Hindlimb muscle (tissue), 1 donor: ENCODE measurements at places on chromosomes 2 and 18. TPM values are rescaled to one million over a fixed set of nuclear protein-coding genes. Genes with fewer than 3 reads are reported as not detected.
A peak's percentile ranks its signal among the peaks of the same experiment; 100 is the strongest.

DNA sequence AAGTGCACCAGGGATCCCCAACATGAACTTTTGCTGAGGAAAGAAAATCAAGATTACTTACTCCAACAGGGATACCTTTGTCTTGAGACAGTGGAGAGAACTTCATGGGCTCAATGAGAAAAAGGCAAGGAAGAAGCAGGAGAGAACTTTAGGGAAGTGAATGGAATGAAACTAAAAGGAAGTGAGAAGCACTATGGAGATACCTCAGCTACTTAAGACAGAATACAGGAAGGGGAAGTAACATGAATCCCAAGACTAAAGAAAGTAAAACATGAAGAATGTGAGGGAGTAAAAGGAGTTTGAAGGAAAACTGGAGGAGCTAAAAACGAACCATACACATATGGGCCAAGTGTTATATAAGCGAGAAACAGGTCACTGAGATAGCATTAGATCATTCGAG is 32.4 kb upstream of the ACTR3 start:
- no peak for DNase-seq

The ASTL gene
- polyA plus RNA-seq: not detected

The LYG2 gene
- polyA plus RNA-seq: 0.25 TPM

DNA sequence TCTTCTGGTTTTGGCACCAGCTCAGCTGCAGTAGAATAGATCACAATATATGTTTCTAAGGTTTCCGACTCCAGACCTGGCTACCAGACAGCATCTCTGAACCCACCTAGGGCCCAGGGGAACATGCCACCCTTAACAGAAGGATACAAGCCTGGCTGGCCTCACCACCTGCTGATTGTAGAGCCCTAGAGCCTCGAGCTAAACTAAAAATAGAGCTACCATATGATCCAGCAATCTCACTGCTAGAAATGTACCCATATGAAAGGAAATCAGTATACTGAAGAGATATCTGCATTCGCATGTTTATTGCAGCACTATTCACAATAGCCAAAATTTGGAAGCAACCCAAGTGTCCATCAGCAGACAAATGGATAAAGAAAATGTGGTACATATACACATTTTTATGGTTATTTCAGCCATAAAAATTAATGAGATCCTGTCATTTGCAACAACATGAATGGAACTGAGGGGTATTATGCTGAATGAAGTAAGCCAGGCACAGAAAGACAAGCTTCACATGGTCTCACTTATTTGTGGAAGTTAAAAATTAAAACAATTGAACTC is 242.4 kb upstream of the SLC39A10 start:
- no peak for DNase-seq

- DNase-seq: no peak
Observed at GRCh38 chr2:190529486-190530247, 4.9 kb downstream of the NEMP2 start.

The TMEM185B gene
- 16.7 TPM for polyA plus RNA-seq

The RAPH1 gene
- 40.2 TPM for polyA plus RNA-seq

- no peak for DNase-seq
Observed at GRCh38 chr2:204260901-204261300, 284.4 kb upstream of the PARD3B start.

- DNase-seq: peak; percentile 10
Observed at GRCh38 chr2:77873506-77873905, 351.3 kb upstream of the LRRTM4 start.

The SERPINB4 gene
- 0.35 TPM for polyA plus RNA-seq

The UGP2 gene
- 293 TPM for polyA plus RNA-seq

GRCh38 chr2:29847886-29848285 is 73.5 kb downstream of the ALK start:
- DNase-seq: peak; percentile 7

GRCh38 chr2:233934524-233934923 is 17.4 kb downstream of the TRPM8 start:
- DNase-seq: no peak

The GAL3ST2 gene
- polyA plus RNA-seq: not detected

GRCh38 chr2:9973690-9974089 is 22.2 kb downstream of the GRHL1 start:
- DNase-seq: no peak

The DLX1 gene
- polyA plus RNA-seq: not detected

DNA sequence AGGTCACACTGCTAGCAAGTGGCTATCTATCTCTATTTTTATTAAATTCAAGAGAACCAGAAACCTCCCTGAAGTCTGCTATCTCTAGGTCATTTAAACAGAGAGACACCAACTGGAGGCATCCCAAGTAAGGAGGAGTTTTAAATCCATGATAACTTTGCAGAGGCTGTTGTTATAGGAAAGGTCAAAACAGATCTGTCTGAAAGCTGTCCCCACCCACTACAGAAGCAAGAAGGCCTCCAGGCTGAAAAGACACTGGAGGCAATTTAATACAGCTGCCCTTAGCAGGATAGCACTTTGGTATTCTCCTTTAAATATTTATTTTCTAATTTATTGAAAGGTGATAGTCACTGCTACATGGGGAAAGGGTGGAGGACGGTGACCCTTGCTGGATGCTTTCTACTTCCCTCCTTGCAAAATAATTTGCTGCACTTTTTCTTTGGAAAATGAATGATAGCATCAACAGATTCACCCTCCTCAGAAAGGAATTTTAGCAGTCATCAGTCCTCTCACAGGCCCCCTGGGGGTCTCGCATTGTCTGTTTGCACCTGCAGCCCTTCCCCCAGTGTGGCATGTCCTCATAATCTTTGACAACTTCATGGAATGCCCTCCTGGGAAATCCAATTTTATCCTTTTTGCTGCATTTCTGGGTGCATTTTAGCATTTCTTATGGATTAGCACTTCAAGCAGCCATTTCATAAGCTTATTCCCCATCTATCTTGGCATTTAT is 429.5 kb upstream of the TNP1 start:
- DNase-seq: no peak

- DNase-seq: no peak
Observed at GRCh38 chr18:7870855-7871254, 303.7 kb downstream of the PTPRM start.

The EEF1B2 gene
- polyA plus RNA-seq: 850 TPM

GRCh38 chr18:23530195-23530594 is 26.9 kb downstream of the RMC1 start:
- DNase-seq: no peak

DNA sequence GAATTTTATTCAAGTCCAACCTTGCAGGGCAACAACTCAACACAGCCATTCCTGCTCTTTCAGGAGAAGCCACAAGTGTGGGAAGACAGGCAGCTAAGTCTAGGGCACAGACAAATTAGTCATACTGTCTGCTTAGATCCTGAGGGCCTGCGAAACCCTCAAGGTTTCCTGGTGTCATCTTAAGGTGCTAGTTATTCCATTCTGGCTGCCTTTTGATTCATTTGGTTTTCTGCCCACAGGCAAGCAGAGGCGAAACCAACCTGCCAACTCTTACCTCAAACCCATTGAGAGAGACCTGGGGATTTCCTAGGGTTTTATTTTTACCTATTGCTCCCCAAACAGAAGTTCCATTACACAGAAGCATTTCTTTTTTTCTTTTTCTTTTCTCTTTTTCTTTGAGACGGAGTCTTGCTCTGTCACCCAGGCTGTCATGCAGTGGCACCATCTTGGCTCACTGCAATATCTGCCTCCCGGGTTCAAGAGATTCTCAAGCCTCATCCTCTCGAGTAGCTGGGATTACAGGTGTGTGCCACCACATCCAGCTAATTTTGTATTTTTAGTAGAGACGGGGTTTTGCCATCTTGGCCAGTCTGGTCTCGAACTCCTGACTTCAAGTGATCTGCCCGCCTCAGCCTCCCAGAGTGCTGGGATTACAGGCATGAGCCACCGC is 23.7 kb upstream of the SCYGR1 start:
- DNase-seq: no peak
